Activated CD4-positive, alpha-beta memory T cell treated with anti-CD3 and anti-CD28 coated beads, Interleukin-2, amount 10 ng/mL, durations not matched to agents 7 days and 5 days (primary cell): ENCODE measurements at places on chromosomes 12 and 14. TPM values are rescaled to one million over a fixed set of nuclear protein-coding genes. Genes with fewer than 3 reads are reported as not detected.

- DNase-seq, result no peak
These were observed 9.3 kb downstream of the KRAS start for GRCh38 chr12:25241167-25242020.

DNA sequence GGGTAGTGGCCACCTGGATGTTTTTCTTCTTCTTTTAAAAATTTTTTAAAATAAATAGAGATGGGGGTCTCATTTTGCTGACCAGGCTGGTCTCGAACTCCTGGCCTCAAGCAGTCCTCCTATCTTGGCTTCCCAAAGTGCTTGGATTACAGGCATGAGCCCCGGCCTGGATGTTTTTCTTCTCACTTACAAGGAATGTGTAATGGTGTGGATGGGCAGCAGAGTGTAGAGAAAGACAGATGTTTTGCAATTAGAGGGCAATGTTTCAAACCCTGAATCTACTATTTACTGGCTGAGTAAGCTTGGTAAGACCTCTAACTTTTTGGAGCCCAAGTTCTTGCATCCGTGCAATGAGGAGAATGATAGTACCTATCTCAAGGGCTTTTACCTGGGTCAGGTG is 48.1 kb downstream of the ADCK1 start:
- DNase-seq, result no peak

DNA sequence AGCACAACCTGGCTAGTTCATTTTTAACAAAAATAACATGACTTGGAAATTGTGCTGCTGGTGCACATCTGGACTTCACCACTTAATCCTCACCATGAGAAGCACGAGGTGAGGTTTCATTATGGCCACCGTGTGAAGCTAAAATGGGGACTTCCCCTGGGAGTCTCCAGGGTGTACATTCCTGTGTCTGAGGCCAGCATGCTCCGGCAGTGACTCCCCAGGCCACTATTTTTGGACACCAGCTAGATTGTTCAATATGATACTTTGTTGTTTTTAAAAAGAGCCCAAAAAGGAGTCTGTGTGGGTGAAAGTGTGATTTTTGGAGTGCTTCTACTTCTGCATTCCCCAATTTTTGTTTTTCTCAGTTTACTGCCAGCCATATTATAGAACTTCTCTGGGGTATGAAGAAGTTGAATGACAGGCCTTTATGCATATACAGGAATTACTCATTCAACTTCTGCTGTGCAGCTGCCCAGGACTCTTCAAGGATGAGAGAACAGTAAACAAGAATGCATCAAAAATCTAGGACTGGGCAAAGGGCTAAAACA is 16.9 kb upstream of the AICDA start:
- no peak for DNase-seq

C12orf76 gene
- 29.1 TPM for total RNA-seq

DNA sequence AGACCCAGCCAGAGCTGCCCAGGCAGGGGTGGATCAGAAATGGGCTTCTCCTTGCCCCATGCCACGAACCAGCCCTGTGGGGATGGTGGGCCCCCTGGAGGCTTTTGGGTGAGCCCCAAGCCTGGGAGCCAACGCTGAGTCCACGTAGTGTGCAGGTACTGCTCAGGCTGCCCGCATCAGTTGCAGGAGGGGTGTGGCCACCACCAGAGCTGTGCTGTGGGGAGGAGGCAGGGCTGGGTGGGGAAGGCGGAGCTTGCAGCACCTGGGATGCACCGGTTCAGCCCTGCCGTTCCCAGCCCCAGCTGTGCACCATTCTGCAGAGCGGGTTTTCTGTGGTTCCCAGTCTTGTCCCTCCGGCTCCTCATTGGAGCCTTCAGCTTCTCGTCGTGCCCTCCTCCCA is 36.3 kb downstream of the IL31 start:
- no peak for DNase-seq

DNA sequence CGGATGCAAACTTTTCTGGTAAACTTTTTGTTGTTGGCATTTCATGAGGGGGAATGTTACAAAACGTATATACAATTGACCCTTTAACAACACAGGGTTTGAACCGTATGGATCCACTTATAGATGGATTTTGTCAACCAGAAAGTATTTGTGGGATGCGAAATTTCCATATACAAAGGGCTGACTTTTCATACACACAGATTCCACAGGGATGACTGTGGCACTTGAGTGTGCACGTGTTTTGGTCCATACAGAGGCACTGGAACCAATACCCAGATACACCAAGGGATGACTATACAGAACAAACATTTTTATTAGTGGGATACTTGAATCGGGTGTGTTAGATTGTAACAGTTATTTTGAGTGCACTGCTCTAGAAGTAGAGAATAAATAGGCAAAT is 29.8 kb upstream of the CCT2 start:
- DNase-seq, result no peak

DNA sequence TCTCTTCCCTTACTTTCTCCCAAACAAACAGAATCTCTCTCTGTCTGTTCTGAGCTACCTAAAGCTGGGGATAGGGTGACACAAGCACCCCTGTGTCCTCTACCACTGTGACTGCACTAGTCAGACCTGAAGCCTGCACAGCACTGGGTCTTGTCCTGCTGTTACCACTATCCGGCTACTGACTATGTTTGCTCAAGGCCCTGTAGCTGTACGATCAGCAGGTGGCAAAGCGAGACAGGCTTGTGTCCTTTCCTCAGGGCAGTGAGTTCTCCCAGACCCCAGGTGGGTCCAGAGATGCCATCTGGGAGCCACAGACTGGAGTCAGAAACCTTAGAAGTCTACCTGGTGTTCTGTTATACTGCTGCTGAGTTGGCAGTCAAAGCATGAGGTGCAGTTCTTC is 116.4 kb downstream of the NUBPL start:
- DNase-seq, result no peak

- DNase-seq, result no peak
These were observed 35.0 kb downstream of the PPP2R5C start for GRCh38 chr14:101796479-101796878.

- DNase-seq, result no peak
These were observed 45.4 kb downstream of the JAG2 start for GRCh38 chr14:105123064-105123665.

GRCh38 chr14:56219666-56220413 is 101.6 kb downstream of the PELI2 start:
- no peak for DNase-seq

GRCh38 chr12:116384691-116385485 is 107.4 kb upstream of the MED13L start:
- DNase-seq, result no peak

GRCh38 chr12:28035500-28035899 is 63.0 kb upstream of the PTHLH start:
- no peak for DNase-seq

- no peak for DNase-seq
These were observed 37.7 kb downstream of the DIP2B start for GRCh38 chr12:50542448-50542847.

DNA sequence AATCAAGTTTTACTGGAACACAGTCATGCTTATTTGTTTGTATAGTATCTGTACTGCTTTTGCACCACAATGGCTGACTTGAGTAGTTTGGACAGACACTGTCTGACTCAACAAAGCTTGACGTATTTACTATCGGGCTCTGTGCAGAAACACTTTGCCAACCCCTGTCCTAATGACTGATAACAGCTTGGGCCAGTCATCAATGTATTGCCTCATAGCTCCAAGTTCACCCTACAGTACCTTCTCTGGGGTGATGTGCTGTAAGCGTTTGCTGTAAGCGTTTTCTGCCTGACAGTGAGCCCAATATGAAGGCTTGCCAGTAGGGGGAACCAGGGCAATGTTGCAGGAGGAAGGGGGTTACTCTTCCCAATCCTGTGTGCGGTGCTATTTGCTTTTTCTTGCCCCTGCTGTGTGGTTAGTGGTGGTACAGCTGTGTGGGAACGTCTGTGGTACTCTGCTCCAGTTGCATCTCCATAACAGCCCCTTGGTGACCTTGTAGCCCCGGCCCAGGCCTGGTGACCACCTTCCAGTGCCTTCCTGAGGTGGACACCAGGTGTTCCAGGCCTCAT is 5.4 kb upstream of the CCDC177 start:
- no peak for DNase-seq

KRT83 gene
- total RNA-seq, result not detected
